ENCODE measurements at places on chromosomes 7 and 10. TPM values are rescaled to one million over a fixed set of nuclear protein-coding genes. Genes with fewer than 3 reads are reported as not detected.

DNA sequence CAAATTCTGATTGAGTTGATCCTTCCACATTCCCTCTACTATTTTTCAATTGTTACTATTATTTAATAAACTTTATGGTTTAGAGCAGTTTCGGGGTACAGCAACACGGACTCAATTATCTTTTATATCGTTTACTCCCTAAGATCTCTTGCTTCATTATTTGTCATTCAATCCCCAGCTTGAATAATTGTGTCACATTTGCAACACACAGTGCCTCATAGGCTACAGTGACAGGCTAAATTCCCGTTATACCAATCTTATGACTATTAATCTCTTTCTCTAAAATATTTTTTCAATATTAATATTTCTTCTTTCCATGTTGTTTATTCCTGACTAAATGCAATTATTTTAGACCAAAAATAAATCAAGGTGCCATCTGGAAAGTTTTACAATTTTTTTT lies 4.0 kb upstream of the COL28A1 start:
- no peaks in the 10 kb centered on the region for H3K4me1 ChIP-seq
- H3K4me3 ChIP-seq: no peak overlapping the region
- no peaks in the 10 kb centered on the region for H3K36me3 ChIP-seq
- no peak for DNase-seq
- H3K27ac ChIP-seq: no peak overlapping the region

VAX1 gene
- total RNA-seq: not detected

GRCh38 chr7:37341033-37341630 lies 107.5 kb downstream of the ELMO1 start:
- no peak overlapping the region for H3K27ac ChIP-seq
- H3K4me1 ChIP-seq: no peaks in the 10 kb centered on the region
- no peaks in the 10 kb centered on the region for H3K27me3 ChIP-seq
- H3K36me3 ChIP-seq: peaks cover 6% of the 10 kb centered on the region
- H3K4me3 ChIP-seq: no peak overlapping the region

DNA sequence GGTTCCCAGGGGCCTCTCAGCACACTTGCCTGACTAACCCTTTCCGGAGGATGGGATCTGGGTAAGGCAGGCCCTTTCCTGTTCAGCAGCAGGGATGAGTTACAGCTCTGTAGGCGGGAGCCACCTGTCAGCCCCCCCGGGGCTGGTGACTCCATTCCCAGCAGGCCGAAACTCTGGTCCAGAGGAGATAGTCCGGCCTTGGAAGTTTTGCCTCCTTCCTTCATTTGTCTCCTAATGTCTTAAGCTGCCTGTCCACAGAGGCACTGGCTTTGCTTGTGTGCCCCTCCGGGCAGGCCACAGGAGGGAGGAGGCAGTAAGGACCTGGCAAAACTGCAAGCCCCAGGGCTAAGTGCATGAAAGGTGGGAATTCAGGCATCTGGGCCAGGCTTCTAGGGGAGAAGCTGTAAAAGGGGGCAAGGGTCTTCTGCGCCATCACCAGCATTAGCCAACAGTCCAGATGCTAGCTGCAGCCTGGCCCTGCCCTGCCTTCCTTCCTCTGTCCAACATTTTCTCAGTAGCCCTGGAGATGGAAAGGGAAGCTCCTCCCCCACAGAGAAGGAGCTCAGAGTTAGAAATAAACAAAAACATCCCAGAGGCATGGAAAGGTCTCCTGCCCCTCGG lies 1.2 kb downstream of the ADIRF start:
- peak; percentile 57 for DNase-seq
- peaks cover 13% of the 10 kb centered on the region for H3K27me3 ChIP-seq
- H3K4me1 ChIP-seq: peaks cover 37% of the 10 kb centered on the region
- H3K27ac ChIP-seq: peak overlapping the region; percentile 98
- no peaks in the 10 kb centered on the region for H3K36me3 ChIP-seq
- peak overlapping the region; percentile 74 for H3K4me3 ChIP-seq

GRCh38 chr7:42972699-42973500 lies 40.7 kb downstream of the MRPL32 start:
- H3K27ac ChIP-seq: no peak overlapping the region
- no peaks in the 10 kb centered on the region for H3K4me1 ChIP-seq
- H3K27me3 ChIP-seq: no peaks in the 10 kb centered on the region
- H3K36me3 ChIP-seq: no peaks in the 10 kb centered on the region
- DNase-seq: peak; percentile 38
- H3K4me3 ChIP-seq: no peak overlapping the region

PGAM2 gene
- total RNA-seq: not detected

- H3K4me1 ChIP-seq: no peaks in the 10 kb centered on the region
- H3K4me3 ChIP-seq: no peak overlapping the region
- no peak for DNase-seq
- no peak overlapping the region for H3K27ac ChIP-seq
- H3K27me3 ChIP-seq: no peaks in the 10 kb centered on the region
- no peaks in the 10 kb centered on the region for H3K36me3 ChIP-seq
These were observed 767.2 kb downstream of the REEP3 start for GRCh38 chr10:64288404-64288803.

DNA sequence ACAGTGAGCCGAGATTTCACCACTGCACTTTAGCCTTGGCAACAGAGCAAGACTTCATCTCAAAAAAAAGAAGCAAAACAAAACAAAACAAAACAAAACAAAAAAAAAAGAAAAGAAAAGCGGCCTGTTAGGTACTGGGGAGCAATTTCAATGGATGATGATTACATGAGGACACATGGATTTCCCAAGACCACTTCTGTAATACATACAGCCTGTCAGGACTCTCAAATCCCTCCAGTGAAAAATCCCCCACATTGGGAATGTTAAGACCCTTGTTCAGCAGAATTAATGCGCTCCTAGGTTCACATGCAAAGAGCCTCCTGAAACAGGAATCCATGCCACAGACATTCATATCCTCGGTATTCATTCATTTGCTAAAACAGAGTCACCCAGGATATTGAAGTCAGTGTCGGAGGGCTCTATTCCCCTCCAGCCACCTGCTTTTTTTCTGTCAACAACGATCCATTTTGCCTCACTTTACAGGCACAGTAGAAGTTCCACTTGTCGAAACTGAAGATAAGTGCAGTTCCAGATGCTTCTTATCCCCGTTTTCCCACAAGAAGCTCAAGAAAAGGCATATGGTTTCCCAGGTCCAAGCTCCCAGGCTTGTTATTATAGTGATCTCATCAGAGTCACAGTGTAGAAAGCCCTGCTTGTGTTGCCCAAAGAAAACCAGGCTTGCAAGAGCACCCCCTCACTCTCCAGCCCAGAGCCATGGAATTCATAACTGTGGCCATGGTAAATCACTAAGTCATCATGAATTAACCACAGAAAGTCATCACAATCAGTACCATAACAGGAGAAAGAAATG lies 20.2 kb downstream of the SLC16A12 start:
- H3K27me3 ChIP-seq: no peaks in the 10 kb centered on the region
- H3K27ac ChIP-seq: peak overlapping the region; percentile 90
- no peaks in the 10 kb centered on the region for H3K36me3 ChIP-seq
- DNase-seq: no peak
- peaks cover 8% of the 10 kb centered on the region for H3K4me1 ChIP-seq

GPR85 gene
- 1.8 TPM for total RNA-seq

ZP3 gene
- 0.74 TPM for total RNA-seq

NXPH1 gene
- 0.09 TPM for total RNA-seq

DNA sequence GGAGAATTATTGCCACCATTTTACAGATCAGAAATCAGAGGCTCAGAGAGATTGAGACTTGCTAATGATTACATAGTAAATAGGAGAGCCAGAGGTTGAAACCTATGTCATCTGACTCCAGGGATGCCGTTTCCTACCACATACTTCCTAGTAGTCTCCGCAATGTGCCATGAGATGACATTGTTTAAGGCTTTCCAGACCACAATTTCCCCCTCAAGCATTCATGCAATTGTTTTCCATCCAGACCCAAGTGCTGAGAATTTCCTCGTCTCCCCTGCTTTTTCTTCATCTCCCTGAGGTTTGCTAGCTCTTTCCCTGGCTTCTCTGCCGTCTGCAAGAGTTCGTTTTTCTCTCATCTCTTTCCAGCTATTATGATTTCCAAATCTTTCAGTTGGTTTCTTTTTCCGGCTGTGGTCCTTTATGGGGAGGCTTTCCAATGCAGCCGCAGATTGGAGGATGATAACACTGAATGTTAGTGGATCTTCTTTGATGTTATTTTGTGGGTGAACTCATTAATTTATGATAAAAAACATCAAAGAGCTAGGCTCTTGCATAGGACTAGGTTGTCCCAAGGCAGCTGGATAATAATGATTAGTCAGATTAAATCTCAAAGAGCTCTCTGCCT lies 6.9 kb upstream of the GOLGA7B start:
- no peak for DNase-seq
- H3K4me1 ChIP-seq: no peaks in the 10 kb centered on the region
- no peak overlapping the region for H3K4me3 ChIP-seq

FRMD4A gene
- 64.5 TPM for total RNA-seq

ZNF503 gene
- 24.8 TPM for total RNA-seq

NRAP gene
- total RNA-seq: not detected

DNA sequence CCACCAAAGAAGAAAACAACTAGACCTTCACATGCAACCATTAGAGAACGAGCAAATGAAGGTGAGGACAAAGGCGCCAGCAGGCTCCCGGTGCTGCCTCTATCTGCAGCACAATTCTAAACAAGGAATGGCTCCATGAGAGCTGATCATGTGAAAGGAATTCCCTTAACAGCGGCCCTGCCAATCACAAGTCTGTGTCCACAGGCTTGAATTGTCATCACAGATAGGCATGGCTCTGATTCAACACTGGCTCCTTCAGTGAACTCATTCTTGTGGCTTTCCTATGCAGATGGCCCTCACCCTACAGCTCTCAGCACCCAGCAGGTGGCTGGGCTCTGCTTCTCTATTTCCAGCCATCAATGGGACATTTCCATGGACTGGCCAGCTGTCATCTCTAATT lies 36.2 kb downstream of the LAMB1 start:
- no peak overlapping the region for H3K4me3 ChIP-seq
- peak overlapping the region; percentile 82 for H3K27ac ChIP-seq
- H3K27me3 ChIP-seq: no peaks in the 10 kb centered on the region
- DNase-seq: no peak

- no peaks in the 10 kb centered on the region for H3K27me3 ChIP-seq
- H3K27ac ChIP-seq: no peak overlapping the region
- H3K4me3 ChIP-seq: no peak overlapping the region
- H3K36me3 ChIP-seq: no peaks in the 10 kb centered on the region
- no peak for DNase-seq
- peaks cover 5% of the 10 kb centered on the region for H3K4me1 ChIP-seq
These were observed 120.3 kb downstream of the VIPR2 start for GRCh38 chr7:159024280-159024951.

GRCh38 chr7:74051193-74051592 lies 23.2 kb downstream of the ELN start:
- no peak overlapping the region for H3K27ac ChIP-seq
- H3K4me1 ChIP-seq: peaks cover 14% of the 10 kb centered on the region
- peaks cover 38% of the 10 kb centered on the region for H3K36me3 ChIP-seq
- no peak overlapping the region for H3K4me3 ChIP-seq

KLF14 gene
- 0.31 TPM for total RNA-seq

DNA sequence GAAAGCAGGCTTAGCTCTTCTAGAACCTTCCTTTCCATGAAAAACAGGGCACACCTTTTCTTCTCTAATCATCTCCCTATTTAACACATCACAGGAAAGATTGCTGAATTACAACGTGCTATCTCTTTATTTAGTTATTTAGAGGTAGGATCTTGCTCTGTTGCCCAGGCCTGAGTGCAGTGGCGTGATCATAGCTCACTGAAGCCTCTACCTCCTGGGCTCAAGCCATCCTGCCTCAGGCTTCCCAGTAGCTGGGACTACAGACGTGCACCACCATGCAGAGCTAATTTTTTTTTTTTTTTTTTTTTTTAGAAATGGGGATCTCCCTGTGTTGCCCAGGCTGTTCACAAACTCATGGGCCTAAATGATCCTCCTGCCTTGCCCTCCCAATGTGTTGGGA lies 251.2 kb downstream of the PRPF18 start:
- no peaks in the 10 kb centered on the region for H3K36me3 ChIP-seq
- DNase-seq: no peak
- no peak overlapping the region for H3K27ac ChIP-seq
- no peak overlapping the region for H3K4me3 ChIP-seq
- H3K4me1 ChIP-seq: peaks cover 14% of the 10 kb centered on the region
- H3K27me3 ChIP-seq: no peaks in the 10 kb centered on the region

GRCh38 chr7:91995391-91996105 lies 54.9 kb downstream of the AKAP9 start:
- H3K4me1 ChIP-seq: peaks cover 2% of the 10 kb centered on the region
- H3K36me3 ChIP-seq: peaks cover 8% of the 10 kb centered on the region

DNA sequence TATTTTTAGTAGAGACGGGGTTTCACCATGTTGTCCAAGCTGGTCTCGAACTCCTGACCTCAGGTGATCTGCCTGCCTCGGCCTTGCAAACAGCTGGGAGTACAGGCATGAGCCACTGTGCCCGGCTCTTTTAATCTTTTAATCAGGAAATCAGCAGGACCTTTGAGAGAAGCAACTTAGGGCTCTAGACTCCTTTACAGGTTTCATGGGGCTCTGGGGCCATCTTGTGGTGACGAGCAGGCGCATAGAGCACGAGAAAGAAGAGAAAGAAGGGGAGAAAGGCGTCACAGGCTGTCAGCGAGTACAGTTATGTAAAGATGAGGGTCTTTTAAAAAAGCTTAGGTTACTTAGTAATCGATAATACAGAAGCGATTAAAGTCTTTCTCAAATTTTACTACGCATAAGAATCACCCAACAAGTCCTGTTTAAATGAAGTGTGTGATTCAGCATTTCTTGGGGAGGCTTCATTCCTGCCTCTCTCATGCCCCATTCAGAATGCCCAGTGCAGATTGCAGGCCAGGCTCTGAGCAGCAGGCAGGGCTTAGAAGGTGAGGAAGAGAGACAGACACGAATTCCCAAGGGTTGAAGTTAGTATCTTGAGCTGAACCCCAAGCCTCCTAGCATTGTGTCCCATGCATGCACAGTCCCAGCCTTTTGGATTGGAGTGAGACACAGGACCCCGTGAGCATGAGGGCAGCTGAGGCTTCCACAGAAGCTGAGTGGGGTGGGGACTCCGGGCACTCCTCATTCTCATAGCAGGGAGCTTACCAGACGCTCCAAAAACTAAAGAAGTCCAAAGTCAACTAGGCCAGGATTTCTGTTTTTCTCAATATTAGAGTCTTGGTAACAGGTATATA lies 23.6 kb upstream of the PFKP start:
- no peak overlapping the region for H3K4me3 ChIP-seq
- peak; percentile 73 for DNase-seq
- H3K4me1 ChIP-seq: peaks cover 10% of the 10 kb centered on the region
- H3K27ac ChIP-seq: no peak overlapping the region
- H3K27me3 ChIP-seq: no peaks in the 10 kb centered on the region
- no peaks in the 10 kb centered on the region for H3K36me3 ChIP-seq

GRCh38 chr10:22629852-22630233 lies 84.5 kb downstream of the PIP4K2A start:
- H3K27ac ChIP-seq: no peak overlapping the region
- no peak overlapping the region for H3K4me3 ChIP-seq
- DNase-seq: no peak
- peaks cover 6% of the 10 kb centered on the region for H3K4me1 ChIP-seq
- no peaks in the 10 kb centered on the region for H3K36me3 ChIP-seq

PDZD7 gene
- 0.09 TPM for total RNA-seq
